NCI-H510A treated with DMSO at 0.1 percent for 48 hours (cell line): ENCODE measurements at places on chromosomes 12 and 14.

GRCh38 chr12:77064896-77065360 lies 441 bp downstream of the E2F7 start:
- DNase-seq = peak; percentile 75

DNA sequence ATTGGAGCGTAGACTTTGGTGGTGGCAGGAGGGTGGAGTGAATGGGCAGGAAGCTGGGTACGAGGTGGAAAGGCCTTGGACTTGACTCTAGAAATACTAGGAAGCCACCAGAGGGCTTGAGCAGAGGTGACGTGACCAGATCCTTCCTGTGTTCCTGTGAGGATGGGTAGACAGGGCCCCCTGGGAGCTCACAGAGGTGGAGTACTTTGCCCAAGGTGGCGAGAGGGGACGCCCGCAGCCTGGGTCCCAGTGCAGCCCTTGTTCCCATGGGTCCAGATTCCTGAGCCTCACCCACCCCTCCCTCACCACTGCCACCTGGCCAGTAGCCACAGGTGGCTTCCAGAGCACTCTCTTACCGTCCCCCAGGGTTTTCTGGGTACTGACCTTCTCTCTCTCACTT lies 89.8 kb downstream of the KIF26A start:
- no peak for DNase-seq

DNA sequence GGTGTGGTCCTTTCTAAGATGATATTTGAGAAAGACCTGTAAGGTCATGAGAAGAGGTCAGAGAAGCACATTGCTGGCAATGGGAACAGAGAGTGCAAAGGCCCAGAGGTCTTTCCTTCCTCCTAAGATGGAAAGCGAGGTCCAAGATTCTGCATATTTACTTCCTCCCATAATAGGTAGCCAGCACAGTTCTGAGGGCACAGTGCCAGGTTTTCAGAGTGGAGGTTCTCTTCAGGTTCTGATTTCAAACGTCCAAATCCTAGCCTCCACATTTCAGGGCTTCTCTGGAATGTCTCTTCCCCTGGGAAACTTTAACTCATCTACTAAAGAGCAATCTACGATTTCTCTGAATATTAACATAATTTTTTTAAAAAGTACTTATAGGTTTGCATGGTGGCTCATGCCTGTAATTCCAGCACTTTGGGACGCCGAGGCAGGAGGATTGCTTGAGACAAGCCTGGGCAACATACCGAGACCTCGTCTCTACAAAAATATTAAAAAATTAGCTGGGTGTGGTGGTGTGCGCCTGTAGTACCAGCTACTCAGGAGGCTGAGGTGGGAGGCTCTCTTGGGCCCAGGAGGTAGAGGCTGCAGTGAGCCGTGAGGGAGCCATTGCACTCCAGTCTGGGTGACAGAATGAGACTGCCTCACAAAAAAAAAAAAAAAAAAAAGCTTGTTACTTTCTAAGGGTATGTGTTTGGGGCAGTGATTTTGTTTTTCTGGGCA lies 526 bp upstream of the MRPL42 start:
- DNase-seq = no peak

GRCh38 chr12:82968631-82969367 lies 282.1 kb downstream of the TMTC2 start:
- DNase-seq = no peak

DNA sequence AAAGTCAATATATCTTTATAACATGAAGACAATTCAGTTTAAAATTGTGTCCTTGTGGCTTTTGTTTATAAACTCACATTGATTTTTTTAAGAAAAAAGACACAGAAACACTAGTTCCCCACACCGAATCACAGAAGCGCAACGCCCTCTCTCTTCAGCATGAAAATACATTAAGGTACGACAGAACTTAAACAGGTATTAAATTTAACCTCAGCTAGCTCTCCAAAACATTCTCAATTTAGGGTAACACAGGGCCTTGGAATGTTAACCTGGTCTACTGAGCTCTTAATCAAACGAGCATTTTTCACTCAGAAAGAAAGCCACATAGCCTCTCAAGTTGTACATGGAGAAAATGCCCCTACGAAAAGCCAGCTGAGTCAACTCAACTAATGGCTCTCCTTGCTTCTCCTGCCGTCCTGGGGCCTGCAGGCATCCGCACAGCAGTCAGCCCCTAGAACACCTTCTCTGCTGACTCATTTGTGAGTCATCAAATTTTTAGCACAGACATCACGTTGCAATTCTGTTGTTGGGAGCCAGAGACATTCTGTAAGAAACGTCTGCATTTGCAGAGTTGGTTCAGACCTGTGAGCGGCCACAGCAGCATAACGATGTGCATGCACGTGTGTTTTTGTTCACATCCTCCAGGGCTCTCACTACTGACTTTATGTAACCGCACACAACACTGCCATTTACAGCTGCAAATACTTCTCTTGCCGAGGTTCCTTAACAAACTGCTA lies 141.6 kb downstream of the ITPR2 start:
- DNase-seq = peak; percentile 35

DNA sequence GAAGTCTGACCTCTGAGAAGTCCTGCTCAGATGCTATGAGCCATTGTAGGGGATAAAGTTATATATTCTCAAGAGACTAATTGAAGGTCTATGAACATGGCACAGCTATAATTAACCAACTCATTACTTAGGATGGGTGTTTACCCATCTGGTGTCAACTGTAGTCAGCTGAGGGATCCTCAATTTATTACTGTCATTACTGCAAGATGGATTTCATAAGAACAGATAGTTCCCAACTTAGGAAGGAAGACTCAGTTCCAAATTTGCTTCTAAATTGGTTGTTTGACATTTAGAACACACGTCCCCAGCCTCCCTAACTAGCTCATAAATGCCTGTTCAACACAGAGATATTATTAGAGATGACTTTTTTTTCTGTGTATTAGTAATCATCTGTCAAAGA lies 81.4 kb downstream of the FRMD6 start:
- no peak for DNase-seq

- DNase-seq = peak; percentile 77
These were observed 678.2 kb downstream of the NRXN3 start for GRCh38 chr14:78848234-78848820.

GRCh38 chr12:31783556-31783955 lies 54.7 kb upstream of the AMN1 start:
- no peak for DNase-seq

- DNase-seq = peak; percentile 43
These were observed 92.9 kb upstream of the EGLN3 start for GRCh38 chr14:34043627-34044372.

GRCh38 chr14:73295198-73295796 lies 58.0 kb downstream of the PAPLN start:
- peak; percentile 57 for DNase-seq

DNA sequence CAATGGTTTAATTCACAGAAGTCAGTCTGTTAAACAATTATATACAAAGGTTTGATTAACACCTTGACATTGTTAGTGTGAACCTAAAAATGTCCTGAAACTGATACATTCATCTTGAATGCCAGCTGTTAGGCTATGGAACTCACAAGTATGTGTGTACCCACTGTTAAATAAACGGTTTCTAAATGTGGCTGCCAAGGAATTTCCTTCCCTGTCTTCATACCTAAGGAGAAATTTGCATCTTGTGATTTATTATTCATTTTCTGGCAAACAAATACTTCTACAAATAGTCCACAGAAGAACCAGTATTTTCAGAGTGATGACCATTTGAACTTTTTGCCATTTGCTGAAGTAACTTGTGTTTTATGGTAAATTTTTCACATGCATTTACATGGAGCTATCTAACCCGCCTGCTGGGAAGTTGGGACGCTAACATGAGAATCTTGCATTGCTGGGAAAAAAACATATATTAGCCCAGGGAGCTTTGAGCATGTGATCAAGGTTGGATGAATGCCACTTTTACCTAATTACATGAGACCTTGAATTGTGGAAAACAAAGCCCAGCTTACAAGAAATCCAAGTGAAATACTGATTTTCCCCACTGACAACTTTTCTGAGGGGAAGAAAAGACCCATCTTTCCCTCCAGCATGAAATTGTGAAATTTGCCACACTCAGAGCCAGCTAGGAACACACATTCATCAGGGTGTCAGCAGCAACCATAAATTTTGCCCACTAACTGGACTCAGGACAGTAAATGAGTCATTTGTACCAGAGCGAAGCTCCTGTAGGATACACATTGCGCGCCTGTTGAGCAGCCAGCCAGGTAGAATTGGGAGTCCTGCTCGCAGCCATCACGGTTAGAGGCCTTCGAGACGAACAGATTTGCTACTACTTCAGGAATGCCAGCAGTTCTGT lies 118.0 kb downstream of the KICS2 start:
- DNase-seq = no peak

GRCh38 chr12:101027200-101027599 lies 182.8 kb downstream of the SLC5A8 start:
- peak; percentile 13 for DNase-seq

DNA sequence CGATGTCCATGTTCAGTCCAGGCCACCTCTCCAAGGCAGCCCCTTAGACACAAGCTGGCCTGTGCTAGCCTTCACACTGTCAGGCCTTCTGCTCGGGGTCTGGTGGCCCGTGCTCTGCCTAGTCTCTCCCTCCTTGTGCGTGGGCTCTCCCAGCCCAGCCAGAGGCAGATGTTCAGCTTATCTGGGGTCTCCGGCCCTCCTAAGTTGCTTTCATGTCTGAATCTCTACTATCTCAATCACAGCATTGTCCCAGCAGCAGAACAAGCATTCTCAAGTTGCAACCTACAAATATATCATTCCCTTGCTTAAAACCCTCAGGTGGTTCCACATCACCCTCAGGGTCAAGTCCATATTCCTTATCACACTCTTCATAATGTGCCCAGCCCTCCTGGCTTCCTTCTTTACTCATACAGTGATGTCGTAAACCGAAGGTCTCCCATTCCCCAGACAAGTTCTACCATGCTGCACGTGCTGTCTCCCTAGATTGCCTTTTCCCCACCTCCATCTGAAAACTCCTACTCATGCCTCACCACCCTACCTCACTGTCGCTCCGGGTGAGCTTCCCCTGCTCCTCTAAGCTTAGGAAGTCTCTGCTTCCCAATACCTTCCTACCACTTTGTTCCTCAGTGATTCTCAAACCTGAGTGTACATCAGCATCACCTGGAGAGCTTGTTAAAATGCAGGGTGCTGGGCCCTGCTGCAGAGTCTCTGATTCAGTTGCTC lies 1.5 kb downstream of the KRT73 start:
- DNase-seq = no peak

DNA sequence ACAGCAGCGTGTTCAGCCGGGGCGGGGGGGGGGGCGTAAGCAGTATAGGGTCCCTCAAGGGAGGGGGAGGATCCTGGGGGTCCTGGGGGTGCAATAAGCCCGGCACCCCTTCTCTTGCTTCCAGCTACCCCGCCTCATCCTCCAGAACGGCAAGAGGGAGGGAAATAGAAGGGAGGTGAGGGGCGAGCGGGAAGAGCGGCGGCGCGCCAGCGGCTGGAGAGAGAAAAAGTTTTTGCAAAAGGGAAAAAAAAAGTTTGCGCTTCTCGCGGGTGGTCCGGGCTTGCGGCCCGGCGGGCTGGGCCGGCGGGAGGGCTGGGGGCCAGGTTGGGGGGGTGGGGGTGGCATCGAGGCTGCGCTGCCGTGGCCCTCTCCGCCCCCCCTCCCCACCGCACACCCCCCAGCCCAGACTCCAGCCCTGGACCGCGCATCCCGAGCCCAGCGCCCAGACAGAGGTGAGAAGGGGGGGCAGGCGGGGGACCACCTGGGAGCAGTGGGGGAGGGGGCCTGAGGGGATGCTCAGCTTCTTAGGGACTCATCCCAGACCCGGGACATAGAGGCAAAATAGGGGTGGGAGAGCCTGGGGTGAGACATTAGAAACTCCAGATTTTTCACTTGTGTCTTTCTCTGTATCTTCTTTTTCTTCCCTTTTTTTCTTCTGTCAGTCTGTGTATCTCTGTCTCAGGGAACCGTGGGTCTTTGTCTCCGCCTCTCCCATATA lies at the start of gene GLI1:
GLI1 (plus strand) TSS at position 36 of the 718 bp plus-strand sequence. CDS start 3,907 bp downstream, outside the sequence.
- DNase-seq = no peak

GRCh38 chr14:51295646-51296263 lies 55.7 kb downstream of the TMX1 start:
- no peak for DNase-seq

DNA sequence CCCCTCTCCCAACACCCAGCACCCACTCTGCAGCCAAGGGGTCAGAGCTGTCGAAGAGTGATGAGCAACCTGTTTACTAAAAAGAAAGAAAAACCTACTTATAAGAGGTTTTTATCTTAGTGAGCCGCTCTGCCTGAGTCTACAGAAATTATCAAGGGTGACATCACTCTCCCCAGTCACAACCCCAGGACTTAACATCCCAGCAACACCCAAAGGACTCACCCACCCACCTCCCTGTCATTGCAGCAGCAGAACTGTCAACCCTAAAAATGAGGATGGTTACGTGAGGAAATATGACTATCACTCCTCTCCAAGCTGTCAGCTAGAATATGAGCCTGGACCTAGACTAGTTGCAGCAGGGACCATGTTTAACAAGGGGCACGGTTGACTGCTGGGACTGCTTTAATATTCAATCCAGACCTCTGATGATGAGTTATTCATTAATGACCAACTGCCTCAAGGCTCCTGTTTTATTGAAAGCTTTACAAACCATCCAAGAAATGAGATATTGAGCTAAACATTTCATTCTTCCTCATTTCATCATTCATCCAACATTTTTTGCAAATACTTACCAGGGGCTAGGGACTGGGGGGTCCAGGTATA lies 53.9 kb upstream of the FICD start:
- no peak for DNase-seq

DNA sequence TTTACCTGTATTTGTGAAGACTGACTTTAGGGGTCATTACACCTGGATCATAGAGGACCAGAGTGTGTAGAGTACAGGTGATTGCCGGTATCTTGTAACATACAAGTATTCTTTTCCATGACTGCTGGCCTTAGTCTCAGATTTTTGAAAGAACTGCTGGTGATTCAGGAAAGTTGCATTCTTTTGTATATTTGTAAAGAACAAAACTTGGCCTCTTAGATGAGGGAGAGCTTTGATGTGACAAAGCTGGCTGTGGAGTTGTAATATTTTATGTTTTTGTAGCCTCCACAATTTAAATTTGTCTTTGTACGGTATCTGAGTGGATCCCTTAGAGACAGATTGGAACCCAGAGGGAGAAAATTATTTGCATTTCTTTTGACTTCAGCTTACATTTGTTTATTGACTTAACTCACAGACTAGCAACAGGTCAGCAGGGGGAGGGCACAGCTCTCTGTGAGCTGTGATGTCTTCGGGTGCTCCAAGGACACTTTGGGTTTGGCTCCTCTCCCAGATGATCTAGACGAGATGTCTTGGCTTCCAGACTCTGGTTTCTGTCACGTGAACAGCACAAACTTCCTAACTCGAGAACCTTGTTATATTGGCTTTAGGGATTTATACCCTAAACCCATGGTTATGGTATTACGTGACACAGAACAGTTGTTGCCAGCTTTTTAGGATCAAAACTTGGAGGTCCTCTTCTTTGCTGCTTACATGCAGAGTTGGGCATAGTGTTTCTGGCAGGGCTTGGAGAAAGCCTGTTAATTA lies 65.9 kb downstream of the DAAM1 start:
- DNase-seq = peak; percentile 34

- DNase-seq = peak; percentile 31
These were observed 891 bp downstream of the PLEKHA5 start for GRCh38 chr12:19130224-19131024.

DNA sequence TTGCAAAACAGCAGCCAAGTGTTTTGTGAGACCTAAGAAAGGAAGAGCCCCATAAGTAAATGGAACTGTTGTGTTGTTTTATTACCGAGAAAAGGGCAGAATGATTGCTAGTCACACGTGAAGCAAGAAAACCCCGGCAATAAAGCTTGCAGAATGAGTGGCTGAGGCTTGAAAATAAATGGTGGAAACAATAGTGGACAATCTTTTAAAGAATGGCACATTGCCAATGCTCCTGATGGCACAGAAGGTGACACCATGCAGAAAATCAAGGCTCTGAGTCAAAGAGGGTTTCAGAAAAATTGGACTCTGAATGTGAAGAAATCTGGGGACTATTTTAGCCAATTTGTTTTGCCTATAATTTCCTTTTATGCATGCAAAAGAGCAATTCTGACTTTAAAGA lies 4.0 kb upstream of the AQP2 start:
- no peak for DNase-seq
